ENCODE measurements at places on chromosomes 5 and 9.

DNA sequence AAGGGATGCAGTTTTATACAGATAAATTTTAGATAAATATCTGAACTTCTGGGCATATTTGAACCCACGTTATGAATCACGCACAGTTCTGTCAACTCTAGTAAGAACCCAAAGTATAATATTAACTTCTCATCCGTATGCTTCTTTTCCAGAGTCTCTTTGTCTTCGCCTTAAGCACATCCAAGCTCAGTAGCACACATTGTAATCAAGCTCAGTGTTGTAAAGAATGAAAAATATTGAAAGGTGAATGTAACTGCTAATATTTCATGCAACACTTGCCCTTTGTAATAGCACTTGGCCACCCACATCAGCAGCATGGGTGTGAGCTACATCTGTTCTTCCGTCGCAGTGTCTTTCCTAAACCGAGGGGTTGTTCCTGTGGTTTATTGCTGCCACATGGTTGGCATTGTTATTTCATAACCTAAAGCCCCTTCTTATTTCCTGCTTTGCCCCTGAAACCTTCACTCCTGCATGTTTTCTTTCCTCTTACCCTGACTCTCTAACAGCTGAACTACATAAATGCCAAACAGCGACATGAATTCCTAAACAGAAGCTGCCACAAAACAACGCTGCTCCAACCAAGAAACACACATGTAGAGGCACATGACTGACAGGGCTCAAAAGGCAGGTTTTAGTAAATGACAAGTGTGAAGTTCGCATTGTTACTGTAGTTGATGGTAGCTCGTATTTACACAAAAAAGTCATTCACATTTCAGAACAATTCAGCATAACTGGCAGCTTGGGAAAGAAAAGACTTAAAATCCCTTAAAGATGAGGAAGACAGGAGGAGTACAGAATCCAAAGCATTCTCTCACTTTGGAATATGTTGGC lies 190.1 kb upstream of the MEF2C start:
- peak; percentile 1 for DNase-seq

DNA sequence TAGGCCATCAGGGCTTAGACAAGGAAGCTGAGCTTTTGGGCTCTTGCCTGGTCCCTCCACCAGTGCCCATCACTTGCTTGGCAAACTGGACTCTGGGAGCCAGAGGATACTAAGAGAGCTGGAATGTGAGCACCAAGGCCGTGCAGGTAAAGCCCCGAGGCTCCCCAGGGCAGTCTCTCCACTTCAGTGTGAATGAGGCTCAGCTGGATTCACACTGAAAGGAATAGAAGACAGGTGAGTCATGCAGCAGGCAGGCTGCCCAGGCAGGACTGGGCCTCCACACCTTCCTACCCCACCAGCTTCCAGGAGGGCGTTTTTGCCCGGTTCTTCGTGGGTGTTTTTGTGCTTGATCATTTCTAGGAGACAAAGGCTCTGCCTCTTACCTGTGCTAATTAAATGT lies 7.3 kb upstream of the CTSV start:
- no peak for DNase-seq

GRCh38 chr5:65356274-65356673 lies 125.4 kb downstream of the ADAMTS6 start:
- DNase-seq = no peak

- no peak for DNase-seq
These were observed 257.2 kb downstream of the ARRDC3 start for GRCh38 chr5:91125916-91126315.

DNA sequence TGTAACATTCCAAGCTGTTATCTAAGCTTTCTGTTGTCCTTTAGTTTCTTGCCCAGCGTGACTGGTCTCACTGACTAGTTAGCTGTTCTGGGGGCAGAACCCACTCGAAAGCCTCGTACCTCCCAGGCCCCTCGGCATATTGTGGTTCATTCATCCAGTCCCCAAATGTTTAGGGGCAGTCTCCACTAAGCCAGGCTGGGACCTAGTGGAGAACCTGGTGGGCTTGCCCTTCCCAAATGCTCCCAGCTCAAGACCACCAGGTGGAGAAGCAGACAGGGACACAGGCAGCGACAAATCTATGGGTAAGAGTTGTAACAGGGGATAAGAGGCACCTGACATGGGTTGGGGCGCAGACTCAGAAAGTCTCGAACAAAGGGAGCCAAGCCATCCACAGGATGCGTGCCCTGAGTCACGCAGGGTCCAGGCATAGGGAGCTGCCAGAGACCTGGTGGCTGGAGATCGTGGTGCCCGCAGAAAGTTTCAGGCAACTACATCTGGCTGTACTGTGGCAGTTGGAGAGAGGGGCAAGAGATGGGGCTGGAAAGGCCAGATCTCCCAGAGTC lies 851 bp upstream of the EEIG1 start:
- DNase-seq = no peak

DNA sequence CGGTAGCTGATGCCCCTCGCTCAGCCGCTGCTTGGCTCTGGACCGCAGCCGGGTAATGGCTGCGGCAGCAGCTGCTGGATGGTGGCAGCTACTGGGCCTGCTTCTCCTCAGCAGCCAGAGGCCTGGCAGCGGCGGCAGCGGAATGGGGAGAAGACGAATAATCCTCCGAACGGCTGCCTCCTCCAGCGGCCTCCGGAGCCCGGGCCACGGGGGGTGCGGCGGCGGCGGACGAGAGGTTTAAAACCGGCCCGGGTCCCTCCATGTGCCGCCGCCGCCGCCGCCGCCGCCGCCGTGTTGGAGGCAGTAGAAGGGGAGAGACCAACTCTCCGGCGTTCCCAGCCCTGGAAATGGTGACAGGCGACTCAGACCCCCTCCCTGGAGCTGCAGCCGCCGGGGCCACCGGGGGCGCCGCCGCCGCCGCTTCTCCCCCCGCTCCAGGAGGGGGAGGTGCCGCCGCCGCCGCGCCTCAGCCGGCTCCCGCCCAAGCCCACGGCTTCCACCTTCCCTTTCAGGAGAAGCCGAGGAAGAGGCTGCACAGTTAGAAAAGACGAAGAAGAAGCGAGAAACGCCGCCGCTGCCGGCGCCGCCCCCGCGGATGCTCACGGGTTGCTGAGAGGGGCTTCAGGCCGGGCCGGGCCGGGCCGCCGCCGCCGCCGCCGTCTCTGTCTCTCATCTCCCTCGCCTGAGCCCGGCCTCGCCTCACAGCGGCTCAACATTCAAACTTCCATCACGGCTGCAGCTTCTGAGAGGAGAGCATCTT lies 118.4 kb upstream of the PRSS3 start:
- DNase-seq = peak; percentile 10

GRCh38 chr5:107743373-107744000 lies 72.8 kb upstream of the EFNA5 start:
- no peak for DNase-seq

- no peak for DNase-seq
These were observed 266.1 kb upstream of the MAP3K1 start for GRCh38 chr5:56549096-56549886.

DNA sequence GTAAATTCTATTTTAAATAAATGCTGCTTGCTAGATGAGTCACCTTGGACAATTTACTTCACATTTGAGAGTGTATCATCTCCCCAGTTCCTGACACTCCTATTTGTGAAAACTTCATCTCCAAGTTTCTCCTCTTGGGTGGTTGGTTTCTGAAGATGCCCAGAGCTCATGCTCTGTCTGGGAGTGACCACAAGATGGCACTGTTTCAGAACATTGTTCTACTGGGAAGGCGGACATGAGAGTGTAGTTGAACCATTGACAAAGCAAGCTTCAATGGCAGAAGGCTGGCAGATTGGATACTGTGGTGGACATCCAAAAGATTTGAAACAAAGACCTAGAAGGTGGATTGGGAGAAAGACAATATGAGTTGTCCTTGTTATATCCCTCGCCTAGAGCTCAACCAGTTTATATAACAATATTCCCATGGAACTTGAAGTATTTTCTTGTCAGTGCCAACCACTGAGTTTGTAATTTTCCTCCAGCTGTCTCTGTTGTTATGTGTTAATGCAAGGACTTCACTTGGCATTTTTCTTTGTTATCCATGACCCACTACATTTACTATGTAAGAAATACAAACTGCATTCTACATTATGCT lies 234.3 kb upstream of the ANKH start:
- no peak for DNase-seq

DNA sequence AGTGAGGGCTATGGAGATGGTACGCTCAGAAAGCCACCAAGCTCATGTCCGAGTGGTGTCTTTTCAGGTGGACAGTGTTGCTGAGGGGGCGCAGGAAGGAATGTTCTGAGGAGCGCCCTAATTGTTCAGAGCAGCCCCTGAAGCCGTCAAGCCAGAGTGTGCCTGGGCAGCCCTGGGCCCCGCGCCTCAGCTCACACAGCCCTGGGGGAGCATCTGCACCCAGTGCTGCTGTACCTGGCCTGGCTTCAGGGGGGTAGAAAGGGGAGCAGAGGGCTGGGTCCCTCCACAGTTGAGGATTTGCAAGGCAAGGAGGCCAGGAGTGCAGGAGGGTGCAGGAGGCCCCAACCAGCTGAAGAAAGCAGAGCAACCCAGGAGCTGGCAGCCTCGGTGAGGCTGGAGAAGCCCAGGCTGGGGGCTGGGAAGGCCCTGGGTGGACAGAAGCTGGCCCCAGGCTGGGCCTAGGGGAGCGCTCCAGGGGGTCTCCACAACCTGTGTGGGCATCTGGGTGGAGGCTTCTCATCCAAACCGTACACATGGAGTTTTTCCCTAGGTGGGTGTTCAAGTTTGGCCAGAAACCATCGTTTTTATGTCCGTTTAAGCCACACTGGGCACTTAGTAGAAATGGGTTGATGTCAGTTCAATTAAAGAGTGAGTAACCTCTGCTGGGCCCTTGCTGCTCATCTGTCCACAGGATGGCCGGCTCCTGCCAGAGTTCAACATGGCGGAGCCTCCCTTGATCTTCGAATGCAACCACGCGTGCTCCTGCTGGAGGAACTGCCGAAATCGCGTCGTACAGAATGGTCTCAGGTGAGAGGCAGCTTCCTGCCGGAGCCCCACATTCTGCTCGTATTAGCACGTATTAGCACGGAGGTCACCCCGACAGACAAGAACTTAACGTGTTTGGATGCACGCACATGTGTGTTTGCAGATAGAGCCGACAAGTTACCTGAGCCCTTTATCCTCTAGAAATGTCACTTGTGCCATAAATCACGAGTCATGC lies 62.0 kb upstream of the CACNA1B start:
- no peak for DNase-seq

- no peak for DNase-seq
These were observed 229.3 kb downstream of the PIK3R1 start for GRCh38 chr5:68444833-68445232.
